ENCODE measurements at places on chromosomes 16 and 17.

DNA sequence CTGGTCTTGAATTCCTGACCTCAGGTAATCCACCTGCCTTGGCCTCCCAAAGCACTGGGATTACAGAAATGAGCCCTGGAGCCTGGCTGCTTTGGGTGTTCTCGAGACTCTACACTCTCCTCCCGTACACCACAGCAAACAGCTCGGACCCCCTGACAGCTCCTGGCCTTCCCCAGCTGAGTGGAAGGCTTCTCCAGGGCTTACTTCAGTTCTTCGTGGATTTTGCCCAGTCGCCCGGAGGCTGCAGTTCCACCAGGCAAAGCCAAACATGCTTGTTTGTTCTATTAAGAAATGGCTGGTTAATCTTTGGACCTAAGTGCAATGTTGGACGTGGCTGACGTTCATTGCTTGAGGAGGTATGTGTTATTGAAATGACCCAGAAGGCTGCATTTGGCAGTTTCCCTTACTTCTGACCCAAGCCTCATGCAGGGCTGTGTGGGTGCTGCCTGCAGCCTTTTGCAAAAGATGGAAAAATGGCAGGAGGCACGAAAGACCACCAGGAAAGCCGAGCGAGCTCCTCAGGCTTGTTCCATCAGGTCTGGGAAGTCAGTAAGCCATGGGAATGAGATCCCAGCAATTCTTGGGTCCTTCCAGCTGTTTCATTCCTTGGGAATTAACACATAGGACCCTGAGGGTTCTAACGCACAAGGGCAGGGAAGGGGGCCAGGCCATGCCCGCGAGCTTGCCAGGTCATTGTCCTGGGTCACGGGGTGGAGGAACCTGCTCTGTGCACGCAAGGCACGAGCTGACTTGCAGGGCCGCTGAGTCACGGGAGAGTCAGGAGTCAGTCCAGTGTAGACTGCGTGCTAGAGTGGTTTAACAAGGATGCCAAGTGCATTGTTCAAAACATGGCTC, 23.9 kb upstream of the KLHDC4 start:
- peak; percentile 91 for DNase-seq

GRCh38 chr16:50303605-50304466, 37.5 kb downstream of the ADCY7 start:
- no peak for DNase-seq

- no peak for DNase-seq
Measured at GRCh38 chr17:41690497-41690896, 1.8 kb downstream of the EIF1 start.

DNA sequence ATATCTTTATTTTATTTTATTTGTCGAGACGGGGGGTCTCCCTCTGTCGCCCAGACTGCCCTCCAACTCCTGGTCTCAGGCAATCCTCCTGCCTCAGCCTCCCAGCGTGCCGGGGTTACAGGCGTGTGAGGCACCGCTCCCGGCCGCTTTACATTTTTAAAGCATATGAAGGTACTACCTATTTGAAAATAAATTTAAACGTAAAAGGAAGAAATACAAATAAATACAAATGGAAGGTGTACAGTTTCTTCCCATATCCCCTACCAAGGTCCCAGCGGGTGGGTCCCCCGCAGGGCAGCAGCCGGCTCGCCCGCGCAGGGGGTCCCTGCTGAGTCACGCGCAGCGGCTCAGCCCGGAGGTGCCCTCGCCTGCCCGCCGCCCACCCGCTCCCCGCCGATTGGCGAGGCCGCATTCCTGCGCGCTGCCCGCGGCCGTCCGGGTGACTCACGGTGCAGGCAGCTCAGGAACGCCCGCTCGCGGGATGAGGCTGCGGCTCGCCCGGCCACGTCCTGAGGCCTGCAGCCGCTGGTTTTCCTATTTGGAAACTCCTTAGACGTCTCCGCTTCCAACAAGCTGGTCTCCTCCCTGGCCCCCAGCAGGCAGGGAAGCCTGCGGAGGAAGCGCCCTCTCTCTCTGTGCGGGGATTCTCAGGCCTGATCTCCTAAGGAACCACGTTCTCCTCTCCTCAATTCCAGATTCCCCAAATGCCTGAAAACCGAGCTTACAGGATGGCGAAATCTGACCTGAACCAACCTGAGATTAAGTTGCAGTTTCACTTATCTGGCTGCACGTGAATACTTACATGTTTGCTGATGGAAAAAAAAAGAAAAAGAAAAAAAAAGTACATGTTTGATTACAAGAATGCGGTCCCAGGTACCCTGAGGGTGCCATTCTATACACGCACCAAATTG, 54.8 kb upstream of the MAP3K14 start:
- peak; percentile 98 for DNase-seq

DNA sequence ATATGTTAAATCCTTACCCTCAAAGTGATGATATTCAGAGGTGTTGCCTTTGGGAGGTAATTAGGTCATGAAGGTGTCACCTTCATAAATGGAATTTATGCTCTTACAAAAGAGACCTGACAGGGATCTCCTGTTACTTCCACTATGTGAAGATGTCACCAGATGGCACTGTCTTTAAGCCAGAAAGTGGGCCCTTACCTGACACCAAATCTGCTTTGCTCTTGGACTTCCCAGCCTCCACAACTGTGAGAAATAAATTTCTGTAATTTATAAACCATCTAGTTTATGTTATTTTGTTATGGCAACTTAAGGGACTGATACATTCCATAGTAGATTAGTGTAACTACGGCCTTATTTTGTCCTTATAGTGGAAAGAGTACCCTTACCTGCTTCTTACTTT, 358.3 kb upstream of the SALL1 start:
- DNase-seq: no peak

GRCh38 chr16:85174871-85175723, 62.8 kb upstream of the CIBAR2 start:
- DNase-seq: peak; percentile 45

GRCh38 chr16:88819126-88819525, 7.4 kb upstream of the APRT start:
- DNase-seq: no peak

All from AG20443 (cell line).